Right renal cortex interstitium (tissue), 3 donors: ENCODE measurements at places on chromosomes 7 and 10.

GRCh38 chr10:76717141-76717540, 920.5 kb downstream of the KCNMA1 start:
- DNase-seq = no peak

GRCh38 chr10:71351628-71352319, 32.7 kb downstream of the SLC29A3 start:
- no peak for DNase-seq

DNA sequence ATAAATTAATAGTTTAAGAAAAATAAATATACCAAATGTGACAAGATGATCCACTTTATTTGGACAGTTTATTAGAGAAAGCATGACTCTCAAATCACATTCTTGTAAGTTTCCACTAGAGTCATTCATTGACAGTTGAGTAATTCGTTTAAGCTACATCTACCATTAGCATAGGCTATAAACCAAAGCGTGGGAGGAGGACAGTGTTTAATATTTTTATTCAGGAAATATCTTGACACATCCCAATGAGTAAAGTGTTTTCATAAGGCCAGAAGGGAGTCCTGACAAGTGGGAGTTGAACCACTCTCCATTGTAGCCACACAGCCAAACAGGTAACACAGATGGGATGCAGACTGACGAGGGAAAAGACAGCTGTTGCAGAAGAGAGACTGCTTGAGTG, 386.5 kb upstream of the SEMA3D start:
- DNase-seq = no peak

DNA sequence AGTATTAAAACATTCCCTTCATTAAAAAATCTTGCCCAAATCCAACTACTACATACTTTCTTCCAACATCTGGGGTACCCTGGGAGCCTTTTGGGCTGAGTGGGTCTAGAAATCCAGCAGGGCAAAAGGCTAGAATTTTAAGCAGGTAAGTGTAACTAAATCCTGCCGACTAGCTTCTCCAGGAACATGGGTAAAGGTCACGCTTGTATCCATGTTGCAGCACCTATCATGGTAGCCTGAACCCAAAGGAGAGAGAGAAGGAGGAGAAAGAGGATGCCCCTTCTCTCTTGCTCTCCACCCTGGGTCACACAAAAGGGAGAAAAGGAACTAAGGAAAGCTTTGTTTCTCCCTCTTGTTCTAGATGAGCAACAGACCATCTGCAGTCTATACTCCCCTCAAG, 53.3 kb downstream of the ZNF680 start:
- DNase-seq = no peak

DNA sequence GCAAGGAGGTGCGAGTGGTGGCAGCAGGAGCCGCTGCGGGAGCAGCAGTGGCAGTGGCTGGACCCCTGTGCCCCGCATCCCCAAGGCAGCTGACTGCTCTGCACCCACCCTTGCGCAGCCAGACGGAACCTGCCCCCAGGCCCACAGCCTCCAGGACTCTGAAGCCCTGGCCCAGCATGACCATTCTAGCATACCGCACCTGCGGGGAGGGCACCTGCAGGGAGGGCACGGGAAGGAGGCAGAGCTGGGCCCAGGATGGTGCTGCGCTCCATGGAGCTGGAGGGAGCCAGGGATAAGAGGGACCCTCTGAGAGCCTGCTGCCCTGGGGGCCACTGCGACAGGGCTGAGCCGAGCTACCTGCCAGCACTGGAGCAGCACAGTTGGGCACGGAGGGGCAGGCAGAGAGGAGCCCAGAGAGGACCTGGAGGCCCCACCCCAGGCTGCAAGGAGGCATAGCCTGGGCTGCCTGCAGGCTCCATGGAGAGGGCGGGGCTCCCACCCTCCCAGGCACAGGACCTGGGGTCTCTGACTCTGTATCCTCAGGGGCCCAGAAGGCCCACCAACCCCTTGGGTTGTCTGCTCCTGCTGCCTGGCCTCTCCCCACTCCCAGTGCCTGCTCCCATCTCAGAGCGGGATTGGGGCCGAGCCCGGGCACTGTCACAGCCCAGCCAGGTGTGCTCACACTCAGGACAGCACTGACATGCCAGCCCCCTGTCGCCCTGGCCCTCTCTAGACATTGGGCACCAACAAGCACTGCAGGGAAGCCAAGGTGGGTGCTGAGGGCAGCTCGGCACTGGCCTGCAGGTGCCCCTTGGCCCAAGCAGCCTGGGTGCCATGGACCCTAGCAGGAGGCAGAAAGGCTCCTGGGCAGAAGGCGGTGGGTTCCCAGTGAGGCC, 87.6 kb downstream of the HTR7 start:
- DNase-seq = no peak

DNA sequence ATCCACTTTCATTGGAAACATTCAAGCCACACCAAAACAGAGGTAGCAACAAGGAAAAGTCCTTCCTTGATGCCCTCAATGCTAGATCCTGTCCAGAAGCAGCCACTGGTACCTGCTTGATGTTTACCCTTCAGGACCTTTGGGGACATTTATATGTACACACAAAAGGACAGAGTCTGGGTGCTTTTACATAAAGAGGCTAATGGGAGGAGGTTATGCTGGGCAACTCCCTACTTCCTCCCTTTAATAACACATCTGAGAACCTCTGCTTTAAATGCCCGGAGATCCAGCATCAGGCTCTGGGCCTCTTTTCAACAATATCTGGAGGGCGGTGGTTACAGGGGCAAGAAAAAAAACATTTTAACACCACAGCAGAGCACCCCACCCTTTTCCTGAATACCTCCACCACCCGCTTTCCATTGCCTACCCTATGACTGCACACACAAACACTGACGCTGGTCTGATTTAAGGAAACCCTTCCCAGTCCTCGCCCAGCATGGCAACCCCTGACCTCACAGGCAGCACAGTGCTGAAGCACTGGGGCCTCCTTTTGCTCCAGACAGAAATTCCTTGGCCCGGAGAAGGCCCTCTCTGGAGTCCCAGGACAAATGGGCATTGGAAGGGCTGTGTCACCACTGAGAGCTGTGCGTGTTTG, 39.3 kb upstream of the DUSP5 start:
- no peak for DNase-seq

DNA sequence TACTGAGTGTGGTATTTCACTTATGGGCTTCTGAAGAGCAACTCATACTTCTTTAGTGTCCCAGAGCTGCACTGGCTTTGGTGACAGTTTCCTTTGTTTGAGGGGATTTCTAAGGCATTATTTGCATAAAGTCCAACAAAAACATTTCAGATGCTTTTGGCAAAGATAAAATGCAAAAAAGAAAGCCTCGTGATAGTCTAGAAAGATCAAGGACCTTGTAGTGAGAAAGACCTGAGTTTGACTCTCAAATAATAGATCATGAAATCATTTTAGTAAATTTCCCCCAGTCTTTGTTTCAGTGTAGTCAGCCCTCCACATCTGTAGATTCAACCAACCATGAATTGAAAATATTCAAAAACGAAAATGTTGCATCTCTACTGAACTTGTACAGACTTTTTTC, 107.4 kb downstream of the EEPD1 start:
- DNase-seq = no peak

GRCh38 chr7:120218712-120219111, 54.3 kb upstream of the KCND2 start:
- DNase-seq = no peak
